Activated T-cell treated with anti-CD3 and anti-CD28 coated beads, Interleukin-2, amount 50 U/mL, for 48 hours (primary cell): ENCODE measurements at places on chromosomes 13 and 19.
A peak's percentile ranks its signal among the peaks of the same experiment; 100 is the strongest.

- DNase-seq: peak; percentile 72
Measured at GRCh38 chr19:58361900-58362271, 665 bp downstream of the ZNF497 start.

DNA sequence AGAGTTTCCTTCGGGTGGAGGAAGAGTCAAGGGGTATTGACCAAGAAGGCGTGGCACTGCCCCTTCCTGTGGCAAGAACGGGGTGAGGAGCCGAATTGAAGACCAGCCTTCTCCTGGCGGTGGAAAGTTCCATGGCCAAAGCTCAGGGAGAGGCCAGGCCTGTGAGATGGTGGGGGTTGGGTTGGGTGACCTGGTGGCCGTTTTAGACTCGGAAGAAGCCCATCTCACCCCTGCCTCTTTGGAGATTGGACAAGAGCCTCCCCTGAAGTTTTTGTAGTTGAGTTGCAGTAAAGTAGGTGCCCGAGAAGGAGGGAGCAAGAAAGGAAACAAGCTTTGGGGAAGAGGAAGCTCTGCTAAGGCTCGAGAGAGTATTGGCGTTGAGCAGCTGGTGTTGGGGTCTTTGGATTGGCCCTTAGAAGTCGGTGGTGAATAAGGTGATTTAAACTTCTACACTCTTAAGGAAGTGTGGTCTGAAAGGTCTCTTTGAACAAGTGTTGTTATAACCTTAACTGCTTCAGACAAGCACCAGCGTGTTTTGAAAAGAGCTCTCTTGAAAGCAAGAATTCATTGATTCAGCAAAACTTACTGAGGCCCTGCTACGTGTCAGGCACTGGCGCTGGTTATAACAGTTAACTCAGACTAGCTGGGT lies 964 bp downstream of the SPINT2 start:
- peak; percentile 33 for DNase-seq

- DNase-seq: no peak
Measured at GRCh38 chr19:13981467-13981866, 24.7 kb downstream of the RFX1 start.

DNA sequence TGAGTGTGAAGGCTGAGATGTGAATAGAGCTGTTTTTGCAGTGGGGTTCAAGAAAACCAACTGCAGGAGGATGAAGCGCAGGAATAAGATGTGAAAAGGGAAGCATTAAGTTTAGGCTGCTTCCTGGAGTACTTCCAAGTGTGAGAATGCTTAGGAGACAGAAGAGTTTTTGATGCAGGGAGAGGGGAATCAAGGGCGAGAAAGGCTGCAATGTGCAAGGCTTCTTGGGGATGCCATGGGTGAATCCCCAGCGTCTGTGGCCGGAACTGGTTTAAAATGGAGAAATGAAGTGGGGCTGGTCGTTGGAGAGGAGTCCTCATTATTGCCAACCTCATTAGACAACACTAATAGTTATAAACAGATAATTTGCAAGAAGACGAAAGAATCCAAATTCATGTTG lies 764.9 kb downstream of the LIG4 start:
- no peak for DNase-seq

DNA sequence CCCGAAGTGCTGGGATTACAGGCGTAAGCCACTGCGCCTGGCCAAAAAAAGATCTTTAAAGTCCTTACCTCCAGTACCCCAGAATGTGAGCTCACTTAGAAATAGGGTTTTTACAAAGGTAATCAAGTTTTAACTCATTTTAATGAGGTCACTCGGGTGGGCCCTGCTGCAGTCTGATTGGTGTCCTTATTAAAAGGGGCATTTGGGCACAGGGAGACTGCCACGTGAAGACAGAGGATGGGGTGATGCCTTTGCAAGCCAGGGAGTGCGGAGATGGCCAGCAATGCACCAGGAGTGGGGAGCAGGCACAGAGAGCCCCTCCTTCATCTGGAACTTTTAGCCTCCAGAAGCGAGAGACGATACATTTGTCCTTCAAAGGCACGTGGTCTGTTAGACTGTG lies 11.7 kb downstream of the NKPD1 start:
- no peak for DNase-seq

- no peak for DNase-seq
Measured at GRCh38 chr13:52994051-52994450, 34.6 kb upstream of the OLFM4 start.
